ENCODE measurements at places on chromosomes 2 and 18.

- no peak for DNase-seq
Measured at GRCh38 chr2:112614201-112614840, 29.9 kb downstream of the CHCHD5 start.

GRCh38 chr18:58166278-58166844 lies 122.3 kb downstream of the NEDD4L start:
- DNase-seq: no peak

- DNase-seq: no peak
Measured at GRCh38 chr18:11004951-11005350, 144.4 kb downstream of the PIEZO2 start.

DNA sequence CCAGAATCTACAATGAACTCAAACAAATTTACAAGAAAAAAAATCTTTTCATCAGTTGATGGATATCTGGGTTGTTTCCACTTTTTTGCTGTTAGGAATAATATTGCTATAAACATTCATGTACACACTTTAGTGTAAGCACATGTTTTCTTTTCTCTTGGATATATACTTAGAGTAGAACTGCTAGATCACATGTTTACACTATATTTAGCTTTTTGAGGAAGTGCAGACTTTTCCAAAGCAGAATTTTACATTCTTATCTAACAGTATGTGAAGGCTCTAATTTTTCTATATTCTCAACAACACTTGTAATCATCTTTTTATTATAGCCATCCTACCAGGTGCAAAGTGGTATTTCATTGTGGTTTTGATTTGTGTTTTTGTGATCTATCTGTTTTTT lies 103.6 kb upstream of the RMP24 start:
- DNase-seq: no peak

GRCh38 chr2:172248785-172249187 lies 146.1 kb upstream of the DLX2 start:
- DNase-seq: no peak

GRCh38 chr2:205390866-205391265 lies 291.4 kb upstream of the NRP2 start:
- DNase-seq: no peak

DNA sequence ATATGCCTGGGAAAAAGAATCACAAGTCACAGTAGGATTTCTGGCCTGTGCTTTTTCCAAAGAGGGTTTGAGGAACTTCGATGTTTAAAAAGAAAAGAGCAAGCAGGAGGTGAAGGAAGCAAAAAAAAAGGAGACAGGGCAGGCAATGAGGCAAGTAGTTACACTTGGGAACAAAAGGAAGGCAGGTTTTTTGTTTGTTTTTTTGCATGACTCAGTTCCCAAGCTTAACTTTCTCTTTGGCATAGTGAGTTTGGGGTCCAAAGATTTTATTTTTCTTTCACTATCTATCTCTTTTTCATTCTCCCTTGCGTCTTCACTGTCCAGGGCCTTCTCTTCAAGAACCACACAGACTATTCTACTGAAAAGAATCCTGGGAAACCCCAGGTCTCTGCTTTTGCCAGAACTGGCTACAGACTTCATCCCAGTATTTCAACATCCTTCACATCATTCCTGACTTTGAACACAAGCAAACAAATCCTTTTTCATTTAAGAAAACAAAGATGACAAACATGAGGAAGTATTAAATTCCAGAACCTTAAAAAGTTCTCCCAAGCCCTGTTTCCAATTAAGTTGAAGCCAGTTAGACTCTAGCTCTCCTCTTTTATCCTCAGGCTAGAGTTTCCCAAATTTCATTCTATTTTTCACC lies 210.7 kb upstream of the RND3 start:
- no peak for DNase-seq
